ENCODE measurements at places on chromosomes 16 and 17.
A peak's percentile ranks its signal among the peaks of the same experiment; 100 is the strongest.

DNA sequence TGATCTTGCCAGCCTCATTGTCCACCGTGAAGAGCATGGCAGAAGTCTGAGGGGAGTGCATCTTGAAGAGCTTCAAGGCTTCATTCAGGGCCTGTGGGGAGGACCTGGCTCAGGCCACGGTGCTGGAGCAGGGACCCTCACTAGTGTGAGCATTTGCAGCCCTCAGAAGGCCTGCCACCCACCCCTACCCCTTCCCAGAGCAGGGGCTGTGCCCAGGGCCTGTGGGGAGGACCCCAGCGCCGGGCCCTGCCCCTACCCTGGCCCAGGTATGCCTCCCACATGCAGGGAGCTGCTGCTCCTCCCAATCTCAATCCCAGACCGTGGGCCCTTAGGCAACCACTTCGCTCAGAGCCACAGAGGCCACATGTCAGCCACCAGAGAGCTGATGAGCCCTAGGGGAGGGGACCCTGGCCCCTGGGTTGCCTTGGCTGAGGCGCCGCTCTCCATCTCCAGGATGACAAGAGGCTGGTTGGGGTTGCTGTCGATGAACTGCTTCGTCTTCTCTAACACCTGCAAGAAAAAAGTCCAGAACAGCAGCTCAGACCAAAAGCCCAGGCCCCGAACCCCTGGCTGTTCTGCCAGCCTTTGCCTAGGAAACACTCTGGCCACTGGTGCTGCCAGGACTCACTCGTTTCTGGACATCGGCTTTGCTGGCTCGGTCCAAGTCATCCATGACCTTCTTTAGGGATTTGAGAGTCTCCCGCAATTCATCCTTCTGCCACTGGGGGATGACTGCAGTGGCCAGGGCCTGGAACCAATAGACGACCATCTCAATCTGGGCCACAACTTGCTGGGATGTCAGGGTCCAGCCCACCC, 1.8 kb upstream of the EXOSC6 start:
- peak; percentile 28 for DNase-seq

GRCh38 chr16:6428861-6429260, 903.8 kb upstream of the RBFOX1 start:
- DNase-seq = no peak

GRCh38 chr16:77868478-77868877, 80.1 kb downstream of the VAT1L start:
- no peak for DNase-seq

DNA sequence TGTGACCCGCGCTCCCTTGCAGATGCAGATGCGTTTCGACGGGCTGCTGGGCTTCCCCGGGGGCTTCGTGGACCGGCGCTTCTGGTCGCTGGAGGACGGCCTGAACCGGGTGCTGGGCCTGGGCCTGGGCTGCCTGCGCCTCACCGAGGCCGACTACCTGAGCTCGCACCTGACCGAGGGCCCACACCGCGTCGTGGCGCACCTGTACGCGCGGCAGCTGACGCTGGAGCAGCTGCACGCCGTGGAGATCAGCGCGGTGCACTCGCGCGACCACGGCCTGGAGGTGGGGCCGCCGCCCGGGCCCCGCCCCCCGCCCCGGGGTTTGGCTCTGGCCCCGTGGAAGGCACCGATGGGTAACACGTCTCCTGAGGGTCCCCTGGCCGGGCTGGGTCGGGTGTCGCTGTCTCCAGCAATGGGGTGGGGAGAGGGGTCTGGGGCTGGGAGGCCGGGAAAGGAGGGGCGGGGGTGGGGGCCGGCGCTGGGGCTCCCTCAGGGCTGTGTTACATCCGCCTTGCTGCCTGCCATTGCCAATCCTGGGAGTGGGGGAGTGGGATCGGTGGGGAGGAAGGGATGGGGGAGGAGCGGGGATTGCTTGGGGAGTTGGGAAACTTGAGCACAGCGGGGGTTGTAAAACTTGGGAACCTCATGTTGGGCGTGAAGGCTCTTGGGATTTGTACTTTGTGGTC, 737 bp downstream of the NUDT16L1 start:
- DNase-seq = peak; percentile 58

GRCh38 chr16:80547145-80547544, 6.4 kb downstream of the DYNLRB2 start:
- DNase-seq = no peak

- DNase-seq = no peak
Measured at GRCh38 chr17:63270610-63271009, 175.5 kb downstream of the CYB561 start.

DNA sequence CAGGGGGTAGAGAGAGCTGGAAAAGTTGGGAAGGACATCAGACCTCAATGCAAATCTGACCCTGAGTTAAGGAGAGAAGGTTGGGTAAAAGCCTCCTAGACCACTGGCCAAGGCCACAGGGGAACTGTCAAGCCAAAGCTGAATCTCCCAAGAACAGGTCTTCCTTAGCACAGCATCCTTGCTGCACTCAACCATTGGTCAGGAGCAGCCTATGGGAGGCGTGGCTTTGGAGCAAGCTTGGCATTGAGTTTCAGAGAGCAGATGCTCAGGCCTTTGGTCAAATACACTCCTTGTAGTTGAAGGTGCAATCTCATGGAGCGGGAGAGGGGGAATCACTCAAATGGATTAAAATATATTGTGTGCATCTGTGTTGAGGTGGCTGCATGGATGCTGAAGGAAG, 21.8 kb downstream of the SOX9 start:
- DNase-seq = no peak

DNA sequence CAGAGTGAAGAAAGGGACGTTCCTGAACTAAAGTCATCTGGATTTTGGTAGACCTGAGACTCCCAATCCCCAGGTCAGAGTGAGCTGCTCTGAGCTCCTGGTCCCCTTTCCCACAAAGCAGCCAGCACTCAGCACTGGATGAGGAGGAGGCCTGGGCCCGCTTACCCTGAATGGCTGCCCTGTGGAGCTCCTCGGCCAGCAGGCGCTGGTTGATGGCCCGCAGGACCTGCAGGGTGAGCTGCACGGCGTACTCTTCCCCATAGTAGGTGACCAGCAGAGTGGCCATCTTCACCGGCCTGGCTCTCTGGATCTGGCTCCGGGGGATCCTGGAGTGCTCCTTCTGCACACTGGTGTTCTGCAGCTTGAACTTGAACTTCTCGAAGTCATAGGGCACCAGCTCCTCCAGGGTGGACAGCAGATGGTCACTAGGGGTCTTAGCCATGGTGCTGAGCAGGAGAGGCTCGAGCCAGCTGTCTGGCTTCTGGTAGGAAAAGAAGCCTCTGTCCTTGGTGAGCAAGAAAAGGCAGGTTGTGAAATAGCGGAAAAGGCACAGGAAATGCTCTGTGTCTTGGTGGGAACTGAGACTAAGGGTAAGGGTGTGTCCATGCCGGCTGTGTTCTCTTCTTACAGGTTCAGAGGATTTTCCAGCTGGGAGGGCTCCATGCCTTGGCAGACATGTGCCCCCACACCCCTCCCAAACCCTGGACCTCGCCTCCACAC, at the start of gene MEFV:
TSS of gene MEFV (minus strand) at position 488 of the 720 bp plus-strand sequence. CDS start at position 442, 46 bp downstream.
- DNase-seq = no peak

GRCh38 chr16:79071424-79071823, 529.1 kb downstream of the MAF start:
- no peak for DNase-seq

- no peak for DNase-seq
Measured at GRCh38 chr16:88357317-88358022, 25.3 kb upstream of the ZNF469 start.

DNA sequence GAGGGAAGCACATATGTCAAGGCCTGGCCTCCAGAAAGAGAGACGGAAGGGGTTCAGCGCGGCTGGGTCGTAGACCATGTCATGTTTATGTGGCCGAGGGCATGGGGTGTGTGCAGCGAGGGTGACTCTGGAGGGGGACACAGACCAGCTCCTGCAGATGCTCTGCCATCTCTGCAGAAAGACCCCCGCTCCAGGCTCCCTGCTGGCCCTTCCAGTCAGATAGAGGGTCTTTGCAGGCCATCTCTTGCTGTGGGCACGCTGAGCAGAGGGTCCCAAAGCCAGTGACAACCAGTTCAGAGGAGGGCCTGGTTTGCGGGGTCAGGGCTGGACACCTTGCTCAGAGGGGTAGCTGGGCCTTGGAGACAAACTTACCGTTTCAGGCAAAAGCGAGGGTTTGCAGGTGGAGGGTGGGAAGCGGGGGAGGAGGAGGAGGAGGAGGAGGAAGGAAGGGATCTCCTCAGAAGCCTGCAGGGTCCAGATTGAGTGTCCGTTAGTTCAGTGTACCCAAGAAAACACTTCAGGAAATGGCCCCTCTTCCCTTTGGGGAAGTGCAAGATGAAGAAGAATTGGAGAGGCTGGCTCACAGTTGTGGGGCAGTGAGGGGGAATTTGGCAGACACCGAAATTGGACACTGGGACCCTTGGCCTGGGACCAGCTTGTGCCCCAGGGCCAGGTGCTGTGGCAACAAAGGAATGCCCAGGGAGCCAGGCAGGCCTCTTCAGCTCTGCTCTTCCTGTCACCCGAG, 102.8 kb downstream of the CMIP start:
- no peak for DNase-seq

GRCh38 chr16:64234200-64234599, 887.7 kb downstream of the CDH11 start:
- no peak for DNase-seq

DNA sequence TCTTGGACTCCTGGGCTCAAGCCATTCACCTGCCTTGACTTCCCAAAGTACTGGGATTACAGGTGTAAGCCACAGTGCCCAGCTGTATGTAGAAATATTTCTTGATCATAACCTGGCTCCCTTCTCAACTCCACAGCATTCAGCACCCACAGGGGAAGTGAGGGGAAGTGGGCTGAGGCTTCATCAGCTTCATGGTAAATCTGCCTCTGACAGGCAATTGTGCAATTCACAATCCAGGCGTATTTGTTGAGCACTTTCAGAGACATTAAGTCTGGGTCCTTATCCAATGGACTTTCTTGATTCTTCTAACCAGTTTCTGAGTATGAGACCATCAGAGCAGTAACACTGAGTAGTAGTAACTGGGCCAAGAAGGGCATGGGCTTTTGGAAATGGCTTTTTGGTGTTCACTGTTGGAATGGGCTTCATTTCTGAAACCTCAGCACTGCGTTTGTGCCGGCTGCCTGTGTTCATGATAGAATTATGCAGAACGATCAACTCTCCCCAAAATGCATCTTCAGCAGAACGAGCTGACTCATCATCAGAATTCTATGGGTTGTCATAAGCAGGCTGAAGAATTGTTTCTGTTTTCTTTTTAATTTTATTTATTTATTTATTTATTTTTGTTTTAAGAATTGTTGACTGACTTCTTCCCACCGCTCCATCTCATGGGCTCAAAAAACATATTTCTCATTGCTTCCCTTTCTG, 28.9 kb downstream of the FAM20A start:
- no peak for DNase-seq

- no peak for DNase-seq
Measured at GRCh38 chr16:73725156-73725555, 571.5 kb upstream of the PSMD7 start.
